ENCODE measurements at places on chromosomes 2 and 18.

GRCh38 chr2:160372585-160372984 is 121.0 kb downstream of the RBMS1 start:
- H3K4me3 ChIP-seq, result no peak overlapping the region
- no peak overlapping the region for H3K27ac ChIP-seq
- H3K4me1 ChIP-seq, result peaks cover 88% of the 10 kb centered on the region
- no peaks in the 10 kb centered on the region for H3K36me3 ChIP-seq
- DNase-seq, result no peak

DNA sequence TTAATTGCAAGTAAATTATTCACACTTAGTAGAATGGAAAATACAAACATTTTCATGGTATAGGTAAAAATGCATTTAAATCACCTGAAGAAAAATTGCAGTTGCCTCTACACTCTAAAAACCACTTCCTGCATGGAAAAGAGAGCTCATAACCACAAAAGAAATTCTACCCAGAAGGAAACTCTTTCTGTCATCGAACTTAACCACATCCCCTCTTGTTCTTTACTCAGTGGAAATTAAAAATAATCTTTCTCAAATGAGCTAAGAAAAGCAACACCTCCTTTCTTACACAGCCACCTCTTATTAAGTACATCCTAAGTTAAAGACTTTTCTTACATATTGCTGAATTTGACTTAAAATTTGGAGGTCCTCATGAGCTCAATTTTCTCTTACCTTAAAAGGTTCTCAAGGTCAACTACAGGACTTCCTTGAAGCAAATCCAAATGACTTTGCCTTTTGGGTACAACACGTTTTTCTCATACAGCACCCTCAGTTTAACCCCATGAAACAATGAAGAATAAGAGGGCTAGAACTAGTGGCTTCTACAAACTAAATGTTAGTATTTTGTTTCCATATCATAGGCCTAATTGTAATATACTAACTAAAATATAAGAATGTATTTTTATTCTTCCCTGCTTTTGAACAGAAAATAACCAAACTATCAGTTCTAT is 109.1 kb upstream of the CRIM1 start:
- no peaks in the 10 kb centered on the region for H3K36me3 ChIP-seq
- no peak for DNase-seq
- no peaks in the 10 kb centered on the region for H3K27me3 ChIP-seq
- peak overlapping the region; percentile 62 for H3K4me3 ChIP-seq

DNA sequence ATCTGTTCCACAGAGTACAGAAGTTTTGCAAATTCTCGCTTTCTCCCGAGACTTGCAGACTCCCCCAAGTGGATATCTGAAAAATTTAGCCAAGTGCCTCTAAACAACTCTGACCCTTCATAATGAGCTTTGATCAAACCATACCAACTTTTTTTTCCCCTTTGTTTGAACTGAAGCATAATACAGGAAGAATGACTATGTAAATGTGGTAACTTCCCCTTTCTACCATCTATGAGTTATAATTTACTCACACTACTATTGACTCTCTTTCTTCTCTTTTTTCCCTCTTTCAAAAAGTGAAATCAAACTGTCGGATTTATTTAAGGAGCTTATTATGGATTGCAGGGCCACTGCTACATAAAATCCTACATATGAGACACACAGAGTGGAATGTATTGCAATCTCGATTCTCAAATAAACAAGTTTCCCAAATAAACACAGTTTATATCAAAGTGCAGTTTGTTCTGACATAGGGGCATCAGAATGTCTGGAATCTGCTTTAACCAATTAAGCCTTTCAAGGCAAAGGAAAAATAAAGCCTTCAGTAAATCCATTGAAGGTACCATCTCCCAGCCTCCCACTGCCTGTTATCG is 1.4 kb upstream of the ZNF804A start:
- DNase-seq, result peak; percentile 26
- peak overlapping the region; percentile 80 for H3K27ac ChIP-seq
- H3K4me3 ChIP-seq, result peak overlapping the region; percentile 82
- H3K27me3 ChIP-seq, result peaks cover 28% of the 10 kb centered on the region
- H3K4me1 ChIP-seq, result peaks cover 27% of the 10 kb centered on the region

- no peaks in the 10 kb centered on the region for H3K4me1 ChIP-seq
- DNase-seq, result no peak
- H3K27ac ChIP-seq, result no peak overlapping the region
- no peaks in the 10 kb centered on the region for H3K36me3 ChIP-seq
Measured at GRCh38 chr2:133139847-133140533, 428.3 kb downstream of the NCKAP5 start.

GRCh38 chr2:241763551-241764274 is 12.9 kb upstream of the GAL3ST2 start:
- DNase-seq, result no peak
- H3K27me3 ChIP-seq, result no peaks in the 10 kb centered on the region
- no peak overlapping the region for H3K27ac ChIP-seq
- H3K4me3 ChIP-seq, result no peak overlapping the region
- H3K4me1 ChIP-seq, result peaks cover 11% of the 10 kb centered on the region
- peaks cover 8% of the 10 kb centered on the region for H3K36me3 ChIP-seq

GRCh38 chr2:144511937-144512336 is 8.0 kb downstream of the ZEB2 start:
- peaks cover 94% of the 10 kb centered on the region for H3K4me1 ChIP-seq
- no peak for DNase-seq
- no peaks in the 10 kb centered on the region for H3K27me3 ChIP-seq
- no peak overlapping the region for H3K27ac ChIP-seq
- peaks cover 22% of the 10 kb centered on the region for H3K36me3 ChIP-seq

- no peaks in the 10 kb centered on the region for H3K36me3 ChIP-seq
- no peak overlapping the region for H3K4me3 ChIP-seq
- DNase-seq, result no peak
- H3K27ac ChIP-seq, result no peak overlapping the region
Measured at GRCh38 chr2:40219141-40219540, 232.7 kb downstream of the SLC8A1 start.

GRCh38 chr2:16266571-16266970 is 326.2 kb downstream of the MYCN start:
- no peak overlapping the region for H3K27ac ChIP-seq
- H3K36me3 ChIP-seq, result no peaks in the 10 kb centered on the region
- no peak for DNase-seq

DNA sequence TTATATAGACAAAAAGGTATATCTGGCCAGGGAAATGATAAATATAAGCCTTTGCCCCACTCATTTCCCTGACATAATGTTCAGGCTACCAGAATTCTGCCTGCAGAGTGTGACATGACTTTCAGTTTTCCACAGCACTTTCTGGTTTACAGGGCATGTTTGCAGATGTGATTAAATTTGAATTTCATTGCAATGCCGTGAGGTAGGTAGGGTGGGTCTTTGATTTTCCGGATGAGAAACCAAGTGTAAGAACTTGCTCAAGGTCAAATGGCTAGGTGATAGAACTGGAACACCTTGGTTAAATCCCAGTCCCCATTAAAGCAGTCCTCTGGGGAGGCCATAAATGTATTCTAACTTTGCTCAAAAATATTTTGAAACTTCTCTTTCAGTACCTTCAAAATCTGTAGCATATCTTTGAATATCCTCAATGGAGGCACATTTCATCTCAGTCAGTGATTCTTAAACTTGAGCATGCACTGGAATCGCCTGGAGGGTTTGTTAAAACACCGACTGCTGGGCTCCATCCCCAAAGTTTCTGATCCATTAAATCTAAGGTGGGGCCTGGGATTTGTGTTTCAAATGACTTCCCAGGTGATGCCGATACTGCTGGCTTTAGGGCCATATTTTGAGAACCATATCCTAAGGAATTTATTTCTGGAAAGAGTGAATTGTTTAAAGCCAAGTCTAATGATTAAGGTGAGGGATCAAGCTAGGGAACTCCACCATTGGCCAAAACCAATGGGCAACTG is 35.0 kb downstream of the MRPL33 start:
- no peaks in the 10 kb centered on the region for H3K4me1 ChIP-seq
- no peak for DNase-seq
- no peak overlapping the region for H3K4me3 ChIP-seq
- no peaks in the 10 kb centered on the region for H3K27me3 ChIP-seq
- H3K36me3 ChIP-seq, result no peaks in the 10 kb centered on the region
- no peak overlapping the region for H3K27ac ChIP-seq

GRCh38 chr2:76977846-76978727 is 544.1 kb downstream of the LRRTM4 start:
- no peak for DNase-seq
- no peaks in the 10 kb centered on the region for H3K36me3 ChIP-seq
- H3K4me3 ChIP-seq, result no peak overlapping the region
- no peaks in the 10 kb centered on the region for H3K27me3 ChIP-seq
- H3K27ac ChIP-seq, result no peak overlapping the region

GRCh38 chr2:13758412-13758811 is 874.1 kb upstream of the LRATD1 start:
- no peak for DNase-seq
- H3K27me3 ChIP-seq, result no peaks in the 10 kb centered on the region
- no peaks in the 10 kb centered on the region for H3K4me1 ChIP-seq
- H3K36me3 ChIP-seq, result no peaks in the 10 kb centered on the region

DNA sequence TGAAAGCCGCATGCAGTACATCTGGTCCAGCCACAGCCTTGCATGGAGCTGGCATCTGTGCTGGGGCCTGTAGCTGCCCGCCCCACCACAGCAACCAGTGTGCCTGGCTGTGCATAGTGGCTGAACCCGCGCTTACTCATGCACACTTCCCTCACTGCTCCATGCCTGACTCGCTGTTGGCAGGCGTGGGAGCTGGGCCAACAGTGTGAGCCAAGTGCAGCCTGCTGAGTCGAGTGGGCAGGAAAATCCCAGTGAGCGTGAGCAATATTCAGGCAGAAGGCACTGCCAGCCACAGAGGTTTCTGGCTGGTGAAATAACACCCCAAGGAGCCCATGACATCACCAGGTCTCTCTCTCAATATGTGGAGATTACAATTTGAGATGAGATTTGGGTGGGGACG is 1674.1 kb upstream of the TMEFF2 start:
- H3K4me3 ChIP-seq, result no peak overlapping the region
- H3K4me1 ChIP-seq, result no peaks in the 10 kb centered on the region
- no peaks in the 10 kb centered on the region for H3K36me3 ChIP-seq
- no peak for DNase-seq
- H3K27ac ChIP-seq, result no peak overlapping the region

- no peak for DNase-seq
- no peak overlapping the region for H3K27ac ChIP-seq
- no peaks in the 10 kb centered on the region for H3K36me3 ChIP-seq
- H3K4me1 ChIP-seq, result peaks cover 6% of the 10 kb centered on the region
Measured at GRCh38 chr18:80147037-80147417, 38.0 kb downstream of the ADNP2 start.

GRCh38 chr2:113174376-113174750 is 592 bp downstream of the PSD4 start:
- peaks cover 7% of the 10 kb centered on the region for H3K36me3 ChIP-seq
- no peak for DNase-seq
- no peaks in the 10 kb centered on the region for H3K27me3 ChIP-seq
- H3K4me1 ChIP-seq, result peaks cover 87% of the 10 kb centered on the region

DNA sequence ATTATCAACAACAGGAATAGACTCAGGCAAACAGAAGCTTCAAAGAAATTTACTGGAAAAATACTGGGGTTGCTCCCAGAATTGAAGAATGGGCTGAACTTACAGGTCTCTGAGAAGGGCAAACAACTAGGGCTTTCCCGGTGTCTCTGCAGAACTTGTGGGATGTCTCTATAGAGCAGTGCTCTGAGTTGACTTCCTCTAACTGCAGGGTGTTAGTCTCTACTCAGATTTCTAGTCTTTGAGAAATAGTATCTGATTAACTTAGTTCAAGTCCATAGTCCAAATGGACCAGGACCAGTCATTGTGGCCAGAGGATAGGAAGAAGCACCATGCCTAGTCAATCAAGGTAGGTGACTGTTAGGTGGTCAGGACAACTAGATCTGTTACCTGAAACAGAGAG is 45.8 kb downstream of the LIMS1 start:
- H3K27ac ChIP-seq, result no peak overlapping the region
- H3K36me3 ChIP-seq, result no peaks in the 10 kb centered on the region
- H3K4me1 ChIP-seq, result peaks cover 32% of the 10 kb centered on the region
- H3K27me3 ChIP-seq, result no peaks in the 10 kb centered on the region
- H3K4me3 ChIP-seq, result no peak overlapping the region

DNA sequence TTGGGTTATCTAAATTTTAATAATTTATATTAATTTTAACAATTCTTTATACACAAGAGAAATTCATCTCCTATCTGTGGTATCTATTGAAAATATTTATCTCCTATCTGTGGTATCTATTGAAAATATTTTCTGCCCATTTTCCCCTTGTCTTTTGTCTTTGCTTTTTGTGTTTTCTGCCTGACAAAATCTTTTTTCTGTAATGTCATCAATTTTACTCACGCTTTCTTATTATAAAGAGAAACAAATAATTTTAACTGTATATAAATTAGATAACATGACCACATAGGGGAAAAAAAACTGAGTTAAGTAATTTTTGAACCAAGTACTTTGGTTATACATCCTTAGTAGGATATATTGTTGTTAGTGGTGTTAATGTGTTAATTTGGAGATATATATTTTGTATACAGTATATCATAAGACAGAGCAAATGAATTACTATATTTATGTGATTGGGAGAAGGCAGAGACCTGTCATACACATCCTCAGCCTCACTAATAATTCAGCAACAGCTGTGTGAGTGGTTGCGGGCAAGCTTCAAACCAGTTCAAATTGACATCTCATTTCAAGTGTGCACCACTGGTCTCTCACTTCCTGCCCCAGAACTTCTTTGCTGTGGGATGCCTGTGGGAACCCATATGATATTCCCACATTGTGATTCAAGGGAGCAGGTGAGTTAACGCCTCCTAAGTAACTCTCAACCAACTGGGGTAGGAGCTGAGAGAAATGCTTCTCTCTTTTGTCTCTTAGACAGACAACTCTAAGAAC is 292.4 kb downstream of the SP3 start:
- H3K36me3 ChIP-seq, result no peaks in the 10 kb centered on the region
- H3K27me3 ChIP-seq, result peaks cover 44% of the 10 kb centered on the region
- H3K27ac ChIP-seq, result no peak overlapping the region

GRCh38 chr2:241514553-241514952 is 6.2 kb upstream of the STK25 start:
- no peak for DNase-seq
- H3K4me3 ChIP-seq, result no peak overlapping the region
- no peak overlapping the region for H3K27ac ChIP-seq
- H3K27me3 ChIP-seq, result no peaks in the 10 kb centered on the region
- H3K4me1 ChIP-seq, result peaks cover 16% of the 10 kb centered on the region

- no peak overlapping the region for H3K4me3 ChIP-seq
- H3K27me3 ChIP-seq, result no peaks in the 10 kb centered on the region
- no peaks in the 10 kb centered on the region for H3K36me3 ChIP-seq
- H3K4me1 ChIP-seq, result no peaks in the 10 kb centered on the region
- no peak for DNase-seq
Measured at GRCh38 chr2:48129293-48129950, 223.1 kb upstream of the FBXO11 start.

GRCh38 chr18:45621061-45621511 is 5.8 kb downstream of the SLC14A2 start:
- peak; percentile 6 for DNase-seq
- no peak overlapping the region for H3K27ac ChIP-seq
- no peaks in the 10 kb centered on the region for H3K36me3 ChIP-seq

GRCh38 chr2:79223539-79223938 is 64.0 kb upstream of the REG3A start:
- no peaks in the 10 kb centered on the region for H3K36me3 ChIP-seq
- no peak overlapping the region for H3K27ac ChIP-seq
- DNase-seq, result no peak

Measured in naive B cell (primary cell).